ENCODE measurements at places on chromosomes 5 and 9.

- no peak for DNase-seq
Measured at GRCh38 chr5:114362197-114362976, 517 bp downstream of the KCNN2 start.

DNA sequence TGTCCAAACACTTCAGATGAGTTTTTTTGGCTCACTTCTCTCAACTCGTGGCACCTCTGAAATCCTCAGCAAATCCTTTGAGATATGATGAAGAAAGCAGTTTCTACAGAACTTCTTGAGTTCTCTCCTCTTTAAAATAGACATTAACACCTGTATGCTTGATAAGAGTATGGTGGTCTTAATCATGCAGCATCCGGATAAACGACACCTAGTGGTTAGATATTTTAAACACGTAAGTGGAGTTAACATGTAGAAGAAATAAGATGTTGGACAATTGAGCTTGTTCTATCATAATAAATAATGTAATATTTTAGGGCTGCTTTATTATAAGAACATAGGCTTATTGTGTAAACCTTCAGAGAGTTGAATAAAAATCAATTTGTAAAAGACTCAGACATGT is 324.8 kb downstream of the CYLC2 start:
- DNase-seq = no peak

DNA sequence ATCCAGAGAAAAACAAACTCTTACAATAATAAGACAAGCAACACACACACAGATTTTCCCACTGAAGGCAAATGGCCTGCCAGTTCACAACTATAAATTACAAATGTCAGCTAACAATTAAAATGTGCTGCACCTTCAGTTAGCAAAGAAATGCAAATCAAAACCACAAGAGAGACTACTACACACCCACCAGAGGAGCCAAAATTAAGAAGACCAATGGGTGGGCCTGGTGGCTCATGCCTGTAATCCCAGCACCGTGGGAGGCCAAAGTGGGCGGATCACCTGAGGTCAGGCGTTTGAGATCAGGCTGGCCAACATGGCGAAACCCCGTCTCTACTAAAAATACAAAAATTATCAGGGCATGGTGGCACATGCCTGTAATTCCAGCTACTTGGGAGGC is 15.1 kb upstream of the IPPK start:
- DNase-seq = no peak

DNA sequence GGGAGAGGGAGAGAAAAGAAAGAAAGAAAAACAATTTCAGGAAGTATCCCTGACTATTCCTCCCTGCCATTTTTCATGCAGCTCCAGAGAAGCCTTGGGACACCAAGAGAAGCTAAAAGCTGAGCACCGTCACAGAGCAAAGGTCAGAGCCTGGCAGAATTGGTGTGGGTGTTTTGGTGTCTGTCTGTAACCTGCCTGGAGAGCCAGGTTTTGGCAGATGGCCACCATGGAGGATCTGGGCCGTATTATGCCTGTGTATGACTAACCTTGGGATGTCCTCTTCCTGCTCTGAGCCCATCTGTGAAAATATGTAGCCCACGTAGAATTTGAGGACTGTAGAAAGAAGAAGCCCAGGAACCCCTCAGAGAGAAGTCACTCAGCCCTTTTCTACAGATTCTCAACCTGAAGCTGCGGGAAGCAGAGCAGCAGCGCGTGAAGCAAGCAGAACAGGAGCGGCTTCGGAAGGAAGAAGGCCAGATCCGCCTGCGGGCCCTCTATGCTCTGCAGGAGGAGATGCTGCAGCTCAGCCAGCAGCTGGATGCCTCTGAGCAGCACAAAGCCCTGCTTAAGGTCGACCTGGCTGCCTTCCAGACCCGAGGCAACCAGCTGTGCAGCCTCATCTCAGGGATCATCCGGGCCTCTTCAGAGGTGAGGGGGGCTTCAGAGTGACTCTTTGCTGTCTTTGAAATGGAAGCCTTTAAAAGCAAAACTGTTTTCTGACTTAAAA is 18.8 kb downstream of the GLE1 start:
- DNase-seq = no peak

GRCh38 chr5:40227366-40227765 is 452.3 kb upstream of the PTGER4 start:
- no peak for DNase-seq

DNA sequence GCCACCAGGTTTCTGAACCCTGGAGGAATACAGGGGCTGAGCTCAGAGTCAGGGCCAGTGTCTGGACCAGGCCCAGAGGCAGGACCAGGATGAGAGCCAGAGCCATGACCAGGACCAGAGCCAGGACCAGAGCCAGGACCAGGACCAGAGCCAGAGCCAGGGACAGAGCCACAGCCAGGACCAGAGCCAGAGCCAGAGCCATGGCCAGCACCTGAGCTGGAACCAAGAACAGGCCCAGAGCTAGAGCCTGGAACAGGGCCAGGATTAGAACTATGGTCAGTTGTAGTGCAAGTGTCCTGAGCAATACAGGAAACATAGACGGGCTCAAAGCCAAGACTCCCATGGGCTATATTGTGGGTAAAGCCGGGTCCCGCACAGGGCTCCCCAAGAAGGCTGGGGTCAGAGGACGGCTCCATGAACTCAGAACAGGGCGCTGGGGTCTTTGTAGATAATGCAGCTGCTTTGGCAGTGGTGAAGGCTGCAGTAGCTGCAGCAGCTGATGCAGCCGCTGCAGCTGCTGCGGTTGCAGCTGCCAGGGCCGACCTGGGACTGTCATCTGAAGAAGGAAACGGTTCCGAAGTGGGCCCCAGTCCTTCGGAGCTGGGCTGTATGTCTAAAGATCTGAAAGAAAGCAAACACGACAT is 559 bp downstream of the SPAG8 start:
- DNase-seq = no peak

- no peak for DNase-seq
Measured at GRCh38 chr9:38208206-38208901, 139.3 kb upstream of the SHB start.

- DNase-seq = peak; percentile 79
Measured at GRCh38 chr9:137049544-137050449, 3.8 kb upstream of the NPDC1 start.

DNA sequence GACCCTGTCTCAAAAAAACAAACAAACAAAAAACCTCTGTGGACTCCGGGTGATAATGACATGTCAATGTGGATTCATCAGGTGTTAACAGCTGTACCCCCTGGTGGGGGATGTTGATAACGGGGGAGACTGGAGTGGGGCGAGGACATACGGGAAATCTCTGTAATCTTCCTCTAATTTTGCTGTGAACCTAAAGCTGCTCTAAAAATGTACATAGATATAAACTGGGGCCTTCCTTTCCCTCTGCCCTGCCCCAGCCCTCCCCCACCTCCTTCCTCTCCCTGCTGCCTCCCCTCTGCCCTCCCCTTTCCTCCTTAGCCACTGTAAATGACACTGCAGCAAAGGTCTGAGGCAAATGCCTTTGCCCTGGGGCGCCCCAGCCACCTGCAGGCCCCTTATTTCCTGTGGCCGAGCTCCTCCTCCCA is 1.4 kb upstream of the CEL start:
- no peak for DNase-seq

DNA sequence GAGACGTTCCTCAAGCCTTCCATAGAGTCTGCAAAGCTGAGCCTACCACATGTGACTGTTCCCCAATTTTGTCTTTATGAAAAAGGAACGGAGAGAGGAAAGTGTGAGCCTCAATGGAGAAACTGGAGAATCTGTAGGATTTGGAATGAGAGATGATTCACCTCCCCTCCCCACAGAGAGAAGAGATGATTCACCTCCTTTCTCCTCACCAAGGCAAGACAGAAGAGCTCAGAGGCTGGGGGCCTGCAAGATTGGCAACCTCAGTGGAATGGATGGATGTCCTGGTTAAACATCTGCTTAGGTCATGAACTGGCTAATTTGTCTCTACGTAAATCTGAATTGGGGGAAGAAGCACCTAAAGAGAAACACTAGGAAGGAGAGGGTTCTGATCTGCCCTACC is 17.0 kb upstream of the MOCS2 start:
- DNase-seq = no peak
